ENCODE measurements at places on chromosomes 4 and X.

- DNase-seq = no peak
These were observed 74.2 kb downstream of the SMARCA5 start for GRCh38 chr4:143587703-143588102.

GRCh38 chr4:48103483-48104139 lies 30.4 kb downstream of the TXK start:
- no peak for DNase-seq

DNA sequence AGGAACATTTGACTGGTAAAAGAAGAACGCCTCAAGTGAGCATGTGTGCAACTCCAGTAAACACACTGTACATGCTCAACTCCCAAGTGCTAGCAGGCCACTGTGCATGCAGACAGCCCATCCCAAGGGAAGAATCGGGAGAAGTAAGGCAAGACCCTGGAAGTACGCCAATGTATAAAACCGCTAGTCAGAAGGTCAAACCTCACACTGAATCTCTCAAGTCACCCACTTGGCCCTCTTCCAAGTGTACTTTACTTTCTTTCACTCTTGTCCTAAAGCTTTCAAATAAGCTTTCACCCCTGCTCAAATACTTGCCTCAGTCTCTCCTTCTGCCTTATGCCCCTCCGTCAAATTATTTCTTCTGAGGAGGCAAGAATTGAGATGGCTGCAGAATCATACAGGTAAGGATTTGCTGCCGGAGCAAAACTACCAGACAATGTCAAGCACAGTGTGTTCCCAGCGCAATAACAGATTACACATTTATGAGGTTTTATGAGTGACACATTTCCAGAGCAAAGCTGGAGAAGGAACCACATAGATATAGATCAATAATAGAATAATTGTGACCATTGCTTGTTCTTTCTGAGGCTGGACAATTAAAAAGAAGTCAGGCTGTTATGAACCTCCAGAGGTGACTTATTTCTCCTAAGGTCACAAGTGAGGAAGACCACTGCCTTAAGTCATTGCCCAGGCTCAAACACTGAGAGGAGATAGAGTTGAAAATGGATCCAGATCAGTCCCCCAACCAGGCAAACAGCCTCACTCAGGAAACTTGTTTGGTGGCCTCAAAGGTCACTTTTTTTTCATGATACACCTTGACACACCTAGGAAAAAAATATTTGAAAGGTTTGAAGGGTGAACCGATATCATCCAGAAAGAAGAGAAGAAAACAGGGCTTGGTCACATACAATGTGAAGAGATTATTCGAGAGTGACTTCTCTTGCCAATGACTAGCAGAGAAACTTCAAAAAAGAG lies 26.3 kb downstream of the CXCL1 start:
- DNase-seq = no peak

- DNase-seq = no peak
These were observed 121.8 kb downstream of the AR start for GRCh38 chrX:67665583-67665982.

- DNase-seq = no peak
These were observed 23.8 kb downstream of the SLC9B2 start for GRCh38 chr4:103052779-103053178.

DNA sequence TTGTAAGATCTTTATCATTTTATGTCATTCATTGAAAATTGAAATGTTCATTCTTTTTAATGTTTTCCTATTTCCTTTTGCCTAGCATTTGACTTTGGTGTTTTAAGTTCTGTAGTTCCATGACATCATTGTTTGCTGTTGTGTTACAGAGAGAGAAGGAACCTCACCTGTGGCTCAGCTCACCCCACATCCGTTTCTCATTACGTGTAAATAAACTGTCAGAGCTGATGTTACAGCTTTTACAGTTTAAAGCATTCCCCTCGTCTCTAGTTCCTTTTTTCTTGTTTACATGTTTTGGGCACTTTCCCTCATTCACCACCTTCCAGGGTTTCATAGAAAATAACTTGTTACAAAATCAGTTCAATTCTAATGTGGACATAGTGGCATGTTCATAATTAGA lies 137.2 kb downstream of the FNIP2 start:
- no peak for DNase-seq

DNA sequence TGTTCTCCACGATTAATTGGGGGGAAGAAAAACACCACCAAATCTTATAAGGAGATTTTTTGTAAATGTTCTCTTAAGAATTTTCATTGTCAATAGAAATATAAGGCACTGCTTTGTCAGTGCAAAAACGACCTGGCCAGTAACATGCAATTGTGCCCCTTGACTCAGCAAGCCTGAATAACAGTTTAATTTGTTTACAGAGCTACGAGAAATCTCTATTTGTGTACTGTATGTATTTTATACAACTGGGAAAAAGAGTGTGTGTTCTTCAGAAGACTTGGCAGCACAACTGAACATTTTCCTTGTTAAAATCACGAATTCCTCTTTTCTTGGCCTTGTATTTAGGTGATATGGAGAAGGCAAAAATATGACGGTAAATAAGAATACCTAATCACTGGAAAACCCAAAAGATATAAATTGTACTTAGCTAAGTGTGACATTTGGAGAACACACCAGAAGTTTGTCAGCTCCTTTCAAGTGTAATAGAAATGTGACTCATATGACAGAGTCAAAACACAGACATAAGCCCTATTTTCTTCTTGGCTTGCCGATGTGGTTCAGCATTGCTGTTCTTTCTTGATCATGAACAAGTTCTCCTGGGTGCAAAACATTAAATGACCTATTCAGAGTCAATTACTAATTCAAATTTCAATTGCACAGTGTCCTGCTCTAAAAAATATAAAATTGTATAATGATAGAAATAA lies 945.0 kb upstream of the INTU start:
- peak; percentile 40 for DNase-seq

DNA sequence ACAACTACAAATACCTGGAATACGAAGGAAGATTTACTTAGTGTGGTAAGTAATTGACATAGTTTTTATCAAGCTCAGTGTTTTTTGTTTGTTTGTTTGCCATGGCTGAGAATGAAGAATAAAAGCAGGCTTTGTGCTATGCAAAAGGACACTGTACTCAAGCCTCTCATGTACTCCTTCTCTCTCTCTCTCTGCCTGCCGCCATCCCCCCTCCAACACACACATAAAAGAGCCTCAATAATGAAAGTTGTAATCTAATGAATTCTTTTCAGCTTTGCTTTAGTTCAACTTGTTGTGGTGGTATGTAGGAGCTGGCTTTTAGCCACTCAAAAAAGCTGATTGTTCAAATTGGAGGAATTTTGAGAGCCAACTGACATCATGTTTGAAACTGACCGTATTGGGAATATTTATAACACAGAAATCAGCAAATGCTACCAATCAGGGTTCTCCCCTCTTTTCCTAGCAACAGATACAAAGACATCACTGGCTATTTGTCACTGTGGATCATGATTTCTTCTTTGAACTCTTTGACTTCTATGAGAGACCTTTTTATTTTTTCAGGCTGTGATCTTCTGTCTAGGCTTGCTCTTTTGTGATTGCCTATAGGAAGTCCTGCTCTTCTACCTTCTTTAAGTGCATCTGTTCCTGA lies 1148.8 kb downstream of the RAPGEF2 start:
- DNase-seq = no peak

- DNase-seq = no peak
These were observed 260.8 kb upstream of the VCX start for GRCh38 chrX:7582191-7582590.
